ENCODE measurements at places on chromosomes 16 and 17.
A peak's percentile ranks its signal among the peaks of the same experiment; 100 is the strongest.

DNA sequence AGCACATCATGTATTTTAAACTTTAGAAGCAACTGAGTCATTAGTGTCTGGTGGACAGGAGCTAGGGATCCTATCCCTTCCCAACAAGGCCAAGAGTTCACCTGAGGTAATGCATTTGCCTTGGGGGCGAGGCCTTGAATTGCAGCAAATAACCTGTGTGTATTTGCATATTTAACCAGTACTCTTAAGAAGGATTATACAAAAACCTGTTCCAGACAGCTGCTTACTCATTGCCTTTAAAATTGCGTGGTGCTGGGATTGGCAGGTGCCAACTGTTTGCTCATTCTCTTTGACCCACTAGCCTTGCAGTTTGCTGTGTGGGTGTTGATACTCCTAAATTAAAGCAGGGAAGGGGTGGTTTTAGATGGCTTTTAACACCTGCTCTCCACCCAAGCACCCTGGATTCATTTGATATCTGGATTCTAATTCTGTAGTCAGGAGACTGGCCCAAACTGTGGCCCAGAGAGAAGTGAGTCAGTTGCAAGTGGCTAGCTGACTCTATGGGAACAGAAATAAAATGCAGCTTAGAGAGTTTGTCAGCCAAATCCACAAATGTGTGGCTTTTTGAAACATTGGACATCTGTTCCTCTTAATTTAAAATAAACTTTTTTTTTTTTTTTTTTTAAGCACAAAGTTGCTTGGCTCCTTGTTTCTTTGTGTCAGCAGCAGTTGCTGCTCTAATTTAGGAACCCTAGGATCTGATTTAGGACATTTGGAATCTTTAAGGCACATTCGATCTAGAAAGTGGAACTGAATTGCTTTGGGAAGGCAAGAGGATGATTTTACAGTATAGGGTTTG, 46.9 kb downstream of the TUBD1 start:
- DNase-seq: peak; percentile 51

- no peak for DNase-seq
Measured at GRCh38 chr17:42748908-42749798, 4.3 kb upstream of the EZH1 start.

DNA sequence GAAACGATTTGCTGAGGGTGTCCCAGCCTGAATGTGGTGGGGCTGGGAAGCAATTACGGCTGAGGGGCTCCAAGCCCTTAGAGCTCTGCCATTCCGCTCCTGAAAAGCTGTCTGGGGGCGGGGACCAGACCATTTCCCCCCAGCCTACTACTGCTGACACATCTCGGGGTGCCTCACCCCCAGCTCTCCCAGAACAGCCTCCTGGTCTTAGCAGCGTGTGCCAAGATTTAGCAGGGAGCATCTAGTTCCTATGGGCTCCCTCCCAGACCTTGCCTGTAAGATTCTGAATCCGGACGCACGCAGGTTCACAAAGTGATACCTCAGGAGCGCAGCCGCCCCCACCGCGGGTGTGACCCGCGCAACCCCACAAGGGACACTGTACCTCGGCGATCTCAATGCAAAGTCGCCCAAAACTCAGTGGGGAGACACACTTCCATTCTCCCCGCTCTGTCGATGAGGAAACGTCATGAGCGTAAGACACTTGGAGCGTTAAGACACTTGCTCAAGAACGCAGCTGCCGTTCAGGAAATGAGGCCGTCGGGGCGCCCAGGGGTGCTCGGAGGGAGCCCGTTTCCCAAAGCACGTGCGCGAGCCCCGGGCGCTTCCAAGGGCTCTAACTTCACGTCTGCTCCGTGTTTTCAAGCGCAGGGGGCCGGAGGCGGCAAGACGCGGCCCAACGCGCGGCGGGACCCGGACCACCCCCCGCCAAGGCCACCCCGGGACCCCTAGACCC, 629 bp downstream of the GEMIN4 start:
- DNase-seq: peak; percentile 51

DNA sequence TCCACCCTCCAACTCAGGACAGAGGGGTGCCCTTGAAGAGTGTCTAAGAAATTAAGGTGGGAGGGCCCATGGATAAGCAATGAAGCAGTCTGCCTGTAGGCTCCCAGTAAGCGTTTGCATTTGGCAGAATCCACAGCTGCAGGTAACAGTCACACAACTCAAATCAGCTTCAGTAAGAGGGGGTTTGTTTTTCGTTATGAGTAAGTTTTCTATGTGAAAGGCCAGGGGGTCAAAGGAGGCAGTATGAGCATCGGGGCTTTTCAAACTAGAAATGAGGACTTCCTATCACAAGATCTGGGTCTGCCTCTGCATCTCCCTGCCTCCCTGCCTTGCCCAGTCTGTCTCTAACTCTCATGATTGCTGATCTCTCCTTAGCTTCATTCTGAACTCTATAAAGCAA, 128.1 kb upstream of the CCL2 start:
- no peak for DNase-seq

DNA sequence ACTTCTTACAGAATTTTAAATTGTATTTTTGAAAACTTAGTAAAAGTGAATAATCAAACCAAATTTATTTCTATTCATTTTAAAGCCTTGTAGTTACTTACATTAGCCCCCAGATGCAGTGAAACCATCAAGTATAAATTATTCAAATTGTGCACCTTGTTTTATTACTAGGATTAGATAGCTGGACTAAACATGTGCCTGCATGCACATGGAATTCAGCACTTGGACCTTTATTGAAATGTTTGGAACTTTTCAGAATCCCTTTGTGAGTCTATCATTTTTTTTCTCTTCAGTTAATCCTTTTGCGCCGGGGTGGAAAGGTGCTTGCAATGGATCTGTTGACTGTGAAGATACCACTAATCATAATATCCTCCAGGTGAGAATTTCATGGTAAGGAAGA, 4.7 kb downstream of the ZPBP2 start:
- no peak for DNase-seq

- DNase-seq: no peak
Measured at GRCh38 chr16:13896543-13897182, 23.3 kb upstream of the ERCC4 start.

DNA sequence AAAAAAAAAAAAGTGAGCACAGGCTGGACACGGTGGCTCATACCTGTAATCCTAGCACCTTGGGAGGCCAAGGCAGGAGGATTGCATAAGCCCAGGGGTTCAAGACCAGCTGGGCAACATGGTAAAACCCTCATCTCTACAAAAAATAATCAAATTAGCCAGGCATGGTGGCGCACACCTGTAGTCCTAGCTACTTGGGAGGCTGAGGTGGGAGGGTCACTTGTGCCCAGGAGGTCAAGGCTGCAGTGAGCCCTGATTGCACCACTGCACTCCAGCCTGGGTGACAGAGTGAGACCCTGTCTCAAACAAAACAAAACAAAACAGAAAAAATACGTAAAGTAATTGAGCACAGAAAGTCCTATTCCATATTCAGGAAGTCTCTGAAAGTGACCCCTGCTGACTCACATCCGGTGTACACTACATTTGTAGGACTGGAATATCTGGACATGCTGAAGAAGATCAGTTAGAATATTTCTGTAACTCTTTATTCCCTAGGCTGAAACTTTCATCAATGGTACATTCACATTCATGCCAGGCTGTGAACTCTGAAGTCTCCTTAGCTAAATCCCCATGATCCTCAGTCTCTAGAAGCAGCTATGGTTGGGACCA, 66.0 kb upstream of the HAS3 start:
- DNase-seq: no peak

- no peak for DNase-seq
Measured at GRCh38 chr17:2695961-2696760, 15.4 kb downstream of the CLUH start.

Data from activated CD4-positive, alpha-beta T cell treated with anti-CD3 and anti-CD28 coated beads, Interleukin-2, amount 50 U/mL, for 4 hours (primary cell).